ENCODE measurements at places on chromosomes 5 and 9.

DNA sequence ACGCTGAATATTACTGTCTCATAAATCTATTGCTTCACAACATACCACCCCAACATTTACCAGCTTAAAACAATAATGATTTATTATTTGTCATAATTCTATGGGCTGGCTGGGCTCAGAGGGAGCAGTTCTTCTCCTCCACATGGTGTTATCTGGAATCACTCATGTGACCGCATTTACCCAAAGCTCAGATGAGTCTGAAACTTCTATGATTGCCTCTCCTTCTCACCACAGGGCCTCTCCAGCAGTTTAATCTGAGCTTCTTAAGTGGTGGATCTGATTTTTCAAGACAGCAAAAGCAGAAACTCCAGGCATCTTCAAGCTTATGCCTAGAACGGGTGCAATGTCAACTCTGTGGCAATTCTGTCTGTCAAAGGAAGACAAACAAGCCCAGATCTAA is 210.3 kb upstream of the ADRA1B start:
- no peak for DNase-seq

- no peak for DNase-seq
Observed at GRCh38 chr9:18668944-18669343, 195.0 kb downstream of the ADAMTSL1 start.

DNA sequence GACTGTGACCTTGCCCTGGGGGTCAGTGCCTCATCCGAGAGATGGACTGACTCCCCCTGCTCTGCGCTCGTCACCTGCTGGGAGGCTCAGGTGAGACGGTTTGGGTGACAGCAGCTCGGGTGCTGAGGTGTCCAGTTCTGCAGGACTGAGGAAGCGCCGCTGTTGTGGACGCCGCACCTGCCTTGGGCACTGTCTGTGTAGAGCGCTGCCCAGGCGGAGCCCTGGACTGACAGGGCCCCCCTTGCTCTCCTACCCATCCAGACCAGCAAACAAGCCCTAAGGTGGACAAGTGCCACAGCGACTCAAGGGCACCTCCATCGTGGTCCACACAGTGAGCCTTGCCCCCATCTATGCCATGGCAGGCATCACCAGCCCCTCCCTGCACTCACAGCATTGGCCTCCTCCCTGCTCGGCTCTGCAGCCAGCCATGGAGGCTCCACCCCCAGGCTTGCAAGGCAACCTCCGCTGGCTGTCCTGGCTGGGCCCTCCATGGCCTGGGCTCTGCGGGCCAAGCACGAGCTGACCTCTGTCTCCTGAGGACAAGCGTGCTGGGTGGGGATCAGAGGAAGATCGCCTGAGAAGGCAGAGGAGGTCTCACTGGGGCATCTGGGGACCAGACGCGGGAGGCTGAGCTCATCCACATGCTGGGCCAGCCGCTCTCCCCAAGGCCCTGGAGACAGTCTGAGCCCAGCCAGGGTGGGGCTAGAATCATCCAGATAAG is 87.1 kb upstream of the COL5A1 start:
- no peak for DNase-seq

DNA sequence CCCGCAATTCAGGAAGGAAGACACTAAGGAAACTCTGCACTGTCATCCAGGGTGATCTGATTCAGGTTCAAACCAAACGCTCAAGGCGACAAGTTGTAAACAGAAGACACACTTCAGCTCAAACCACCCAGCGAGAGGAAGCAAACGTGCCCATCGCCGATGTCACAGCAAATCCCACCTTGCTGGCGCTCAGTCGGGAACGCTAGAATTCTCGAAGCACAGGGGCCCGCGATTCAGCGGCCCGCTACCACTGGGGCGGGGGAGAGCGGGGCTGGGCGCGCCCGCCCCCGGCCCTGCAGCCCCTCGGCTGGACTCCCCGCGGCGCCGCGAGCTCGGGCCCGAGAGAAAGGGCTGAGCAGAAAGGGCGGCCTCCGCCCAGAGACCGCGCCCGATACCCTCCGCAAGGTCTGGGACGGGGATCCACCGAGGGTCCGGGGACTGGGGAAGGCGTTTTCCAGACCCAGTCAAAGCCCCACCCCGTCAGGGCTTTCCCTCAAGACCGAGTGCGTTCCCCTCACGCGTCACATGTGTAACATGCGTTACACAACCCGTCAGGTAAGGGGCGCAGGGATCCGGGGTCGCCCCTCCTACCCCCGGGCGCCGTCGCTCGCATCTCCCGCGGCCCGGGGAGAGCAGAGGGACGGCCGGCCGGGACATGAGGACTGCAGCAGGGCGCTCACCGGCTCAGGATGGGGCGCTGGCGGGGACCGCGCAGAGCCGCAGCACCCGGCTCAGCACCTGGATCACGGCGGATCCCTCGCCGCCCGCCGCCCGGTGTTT is 469 bp downstream of the AGTPBP1 start:
- peak; percentile 15 for DNase-seq

GRCh38 chr9:110081395-110081794 is 126.6 kb downstream of the C9orf152 start:
- no peak for DNase-seq

DNA sequence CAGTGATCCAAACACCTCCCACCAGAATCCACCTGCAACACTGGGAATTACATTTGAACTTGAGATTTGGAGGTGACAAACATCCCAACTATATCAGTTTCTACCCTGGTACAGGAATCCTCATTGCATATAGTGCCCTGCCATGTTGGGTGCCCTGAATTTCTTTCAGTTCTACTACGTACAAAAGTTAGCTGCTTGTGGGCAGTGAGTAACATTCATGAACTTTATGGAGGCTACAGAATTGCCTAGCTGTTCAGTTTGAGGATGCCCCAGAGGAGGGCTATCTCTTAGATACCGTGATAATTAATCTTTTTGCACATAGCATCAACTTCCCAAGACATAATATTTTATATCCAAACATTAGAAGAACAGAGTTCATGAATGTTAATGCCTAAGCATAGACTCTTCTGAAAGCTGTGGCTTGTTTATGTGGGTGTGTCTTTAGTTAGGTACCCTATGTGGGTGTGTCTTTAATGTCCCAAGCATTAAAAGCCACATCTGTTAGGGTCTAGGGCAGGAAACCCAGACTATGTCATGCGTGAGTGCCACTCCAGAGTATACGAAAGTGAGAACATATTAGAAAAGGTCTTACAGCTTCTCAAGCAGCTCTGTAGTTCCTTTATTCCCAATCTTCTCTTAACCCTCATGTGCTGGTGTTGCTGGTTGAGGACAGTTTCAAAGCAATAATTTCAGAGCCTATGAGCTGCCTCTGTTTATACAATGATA is 47.0 kb upstream of the CHD1 start:
- no peak for DNase-seq

DNA sequence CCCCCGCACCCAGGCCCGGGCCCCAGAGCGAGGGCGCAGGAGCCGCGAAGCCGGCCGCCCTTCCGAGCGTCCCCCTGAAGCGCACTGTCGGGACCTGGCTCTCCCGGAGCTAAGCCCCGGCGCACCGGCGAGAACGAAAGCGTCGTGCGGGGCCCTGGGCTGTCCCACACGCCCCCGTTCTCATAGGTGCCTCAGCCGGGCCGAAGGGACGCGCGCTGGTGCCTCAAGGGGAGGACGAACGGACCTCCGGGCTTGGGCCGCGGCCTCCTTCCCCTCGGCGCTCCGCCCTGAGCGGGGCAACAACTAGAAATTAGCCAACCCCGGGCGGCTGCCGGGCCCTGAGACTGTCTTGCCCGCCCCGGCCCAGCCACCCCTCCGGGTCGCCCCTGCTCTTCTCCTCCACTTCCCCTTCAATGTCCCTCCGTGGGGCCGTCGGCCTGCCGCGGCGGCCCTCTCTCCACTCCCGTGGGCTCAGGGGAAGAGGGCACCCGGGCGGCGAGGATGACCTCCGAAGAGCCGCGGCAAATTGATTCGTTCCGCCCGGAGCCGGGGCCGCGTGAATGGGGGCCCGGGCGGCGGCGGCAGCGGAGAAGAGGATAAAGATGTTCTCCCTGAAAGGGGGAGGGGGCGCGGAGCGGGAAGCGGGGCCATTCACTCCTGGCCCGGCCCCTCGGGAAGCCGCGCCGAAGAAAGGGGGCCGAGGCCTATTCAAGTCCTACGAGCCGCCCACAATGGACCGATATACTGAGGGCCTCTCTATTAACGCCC is 3.5 kb upstream of the PRDM12 start:
- no peak for DNase-seq

DNA sequence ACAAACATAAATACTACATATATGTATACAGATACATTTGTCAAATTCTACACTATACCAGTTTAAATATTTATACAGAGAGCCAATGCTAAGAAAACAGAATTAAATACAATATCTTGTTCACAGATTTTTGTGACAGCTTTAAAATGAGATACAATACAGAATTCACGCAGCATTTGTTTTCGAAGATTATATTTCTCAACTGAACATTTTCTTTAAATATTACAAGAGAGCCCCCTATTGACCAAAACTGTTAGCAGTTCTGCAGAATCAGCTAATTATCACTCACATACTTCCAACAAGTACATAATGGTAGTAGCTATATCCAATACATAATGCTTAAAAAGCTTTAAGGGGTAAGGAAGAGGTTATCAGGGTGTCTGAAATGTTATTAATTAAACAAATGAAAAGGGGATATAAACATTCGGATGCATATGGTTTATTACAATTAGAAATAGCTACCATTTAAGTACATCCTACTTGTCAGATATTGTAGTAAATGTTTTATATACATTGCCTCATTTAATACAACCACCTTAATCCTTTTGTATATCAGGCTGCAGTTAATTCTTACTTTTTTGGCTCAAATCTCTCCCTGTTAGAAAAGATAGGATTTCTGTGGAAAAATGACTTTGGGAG is 31.7 kb downstream of the ZDHHC21 start:
- DNase-seq: no peak

GRCh38 chr5:67233075-67233474 is 36.5 kb upstream of the CD180 start:
- no peak for DNase-seq

- DNase-seq: no peak
Observed at GRCh38 chr9:134789168-134789567, 91.4 kb upstream of the FCN2 start.

DNA sequence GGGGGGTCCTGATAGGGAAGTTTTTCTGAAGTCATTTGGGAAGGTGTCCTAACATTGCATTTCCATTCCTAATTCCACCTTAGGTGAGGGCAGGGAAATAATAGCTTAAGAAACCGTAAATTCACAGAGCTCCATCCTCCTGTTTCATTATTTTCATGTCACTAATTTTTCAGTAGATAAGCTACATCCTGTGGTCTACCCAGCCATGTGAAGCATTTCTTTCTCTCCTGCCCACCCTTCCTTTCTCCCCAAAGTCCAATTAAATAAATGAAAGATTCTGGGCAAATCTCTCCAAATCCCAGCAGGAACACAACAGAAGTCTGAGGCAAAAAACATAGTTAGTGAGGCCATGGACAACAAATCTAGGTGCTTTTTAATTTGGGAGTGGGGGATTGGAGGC is 95.1 kb upstream of the ERBIN start:
- DNase-seq: no peak

DNA sequence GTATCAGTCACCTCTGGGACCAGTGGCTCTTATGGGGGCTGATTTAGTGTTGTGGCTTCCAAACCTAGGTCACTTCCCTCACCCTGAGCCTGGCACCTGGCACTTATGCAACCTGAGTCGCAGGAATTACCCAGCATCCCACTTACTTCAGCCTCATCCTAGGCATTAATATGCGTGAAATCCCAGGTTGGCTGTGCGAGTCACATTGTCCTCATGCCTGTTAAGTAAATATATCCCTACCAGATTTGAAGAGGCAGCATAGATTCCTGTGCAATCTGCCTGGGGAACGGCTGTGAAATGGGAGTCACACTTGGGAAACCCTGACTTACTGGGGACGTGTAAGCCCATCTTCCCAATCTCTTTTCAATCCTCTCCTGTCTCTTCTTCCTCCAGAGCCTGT is 42.7 kb upstream of the AKNA start:
- DNase-seq: no peak

GRCh38 chr5:144531188-144531587 is 360.5 kb downstream of the KCTD16 start:
- DNase-seq: no peak

- DNase-seq: no peak
Observed at GRCh38 chr9:136052472-136052880, 42.6 kb downstream of the NACC2 start.

DNA sequence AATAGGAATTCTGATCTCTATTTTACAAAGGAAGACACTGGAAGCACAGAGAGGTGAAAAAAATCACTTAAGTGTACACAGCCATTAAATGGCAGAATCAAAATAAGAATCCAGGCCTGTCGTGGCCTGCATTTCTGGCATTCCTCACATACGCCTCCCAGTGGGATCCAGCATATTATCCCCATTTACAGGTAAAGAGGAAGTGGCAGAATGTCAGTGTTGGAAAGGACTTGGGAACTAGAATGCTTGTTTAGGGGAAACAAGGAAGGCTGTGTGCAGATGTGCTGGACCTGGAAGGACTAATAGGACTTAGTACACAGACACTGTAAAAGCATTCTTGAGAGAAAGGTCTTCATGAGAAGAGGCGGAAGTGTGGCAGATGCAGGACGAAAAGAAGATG is 241.8 kb downstream of the TRIM32 start:
- no peak for DNase-seq

DNA sequence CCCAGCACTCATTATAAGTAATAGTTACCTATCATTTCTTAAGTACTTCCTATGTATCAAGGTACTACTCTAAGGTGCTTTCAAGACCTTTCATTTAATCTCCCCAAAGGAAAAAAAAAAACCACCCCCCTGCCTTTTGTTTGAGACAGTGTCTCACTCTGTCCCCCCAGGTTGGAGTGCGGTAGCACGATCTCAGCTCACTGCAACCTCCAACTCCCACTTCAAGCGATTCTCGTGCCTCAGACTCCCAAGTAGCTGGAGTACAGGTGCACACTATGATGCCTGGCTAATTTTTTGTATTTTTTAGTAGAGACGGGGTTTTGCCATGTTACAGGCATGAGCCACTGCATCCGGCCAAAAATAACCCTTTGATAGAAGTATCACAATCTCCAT is 29.9 kb downstream of the SERINC5 start:
- no peak for DNase-seq

DNA sequence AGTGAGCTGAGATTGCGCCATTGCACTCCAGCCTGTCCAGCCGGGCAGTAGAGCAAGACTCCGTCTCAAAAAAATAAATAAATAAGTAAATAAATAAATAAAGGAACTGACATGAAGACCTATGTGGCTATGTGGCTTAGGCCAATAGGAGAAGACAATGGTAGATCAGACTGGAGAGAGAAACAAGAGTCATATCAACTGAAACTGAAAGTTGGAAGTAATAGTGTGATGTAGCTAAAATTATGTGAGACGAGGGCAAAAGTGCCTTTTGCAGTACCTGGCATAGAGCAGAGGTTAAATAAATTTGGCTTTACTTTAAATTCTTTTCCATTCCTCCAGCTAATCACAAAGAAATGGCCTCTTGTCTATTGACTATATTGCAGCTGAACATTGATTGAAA is 7.3 kb downstream of the FBP2 start:
- no peak for DNase-seq

- DNase-seq: no peak
Observed at GRCh38 chr5:137695651-137696428, 40.0 kb downstream of the KLHL3 start.

- no peak for DNase-seq
Observed at GRCh38 chr9:31135567-31135966, 1248.9 kb upstream of the ACO1 start.

All from stimulated activated CD4-positive, alpha-beta T cell treated with anti-CD3 and anti-CD28 coated beads, Interleukin-1b, Interleukin-23, amount 100 ng/mL, for 1 hour (primary cell).